ENCODE measurements at places on chromosomes 3 and 15.

GRCh38 chr3:150450916-150451315 is 42.8 kb downstream of the TSC22D2 start:
- DNase-seq, result no peak

- DNase-seq, result no peak
These were observed 172.2 kb downstream of the ATP10A start for GRCh38 chr15:25690673-25691543.

- DNase-seq, result no peak
These were observed 69.2 kb downstream of the FRMD5 start for GRCh38 chr15:44125879-44126278.

- no peak for DNase-seq
These were observed 48.7 kb upstream of the RYK start for GRCh38 chr3:134299185-134299887.

GRCh38 chr3:76307556-76307955 is 522.2 kb upstream of the ZNF717 start:
- DNase-seq, result no peak

All from posterior cingulate gyrus (tissue), 11 donors.